ENCODE measurements at places on chromosomes 3 and 15. TPM values are rescaled to one million over a fixed set of nuclear protein-coding genes. Genes with fewer than 3 reads are reported as not detected.

GRCh38 chr3:140296796-140297352 is 361.9 kb downstream of the CLSTN2 start:
- no peaks in the 10 kb centered on the region for H3K4me1 ChIP-seq
- H3K36me3 ChIP-seq = no peaks in the 10 kb centered on the region
- no peak for DNase-seq
- H3K4me3 ChIP-seq = no peak overlapping the region
- H3K27me3 ChIP-seq = no peaks in the 10 kb centered on the region

- H3K27me3 ChIP-seq = no peaks in the 10 kb centered on the region
- H3K4me3 ChIP-seq = no peak overlapping the region
- H3K4me1 ChIP-seq = no peaks in the 10 kb centered on the region
- H3K36me3 ChIP-seq = no peaks in the 10 kb centered on the region
- no peak for DNase-seq
Observed at GRCh38 chr3:71997066-71997653, 212.2 kb upstream of the PROK2 start.

DNA sequence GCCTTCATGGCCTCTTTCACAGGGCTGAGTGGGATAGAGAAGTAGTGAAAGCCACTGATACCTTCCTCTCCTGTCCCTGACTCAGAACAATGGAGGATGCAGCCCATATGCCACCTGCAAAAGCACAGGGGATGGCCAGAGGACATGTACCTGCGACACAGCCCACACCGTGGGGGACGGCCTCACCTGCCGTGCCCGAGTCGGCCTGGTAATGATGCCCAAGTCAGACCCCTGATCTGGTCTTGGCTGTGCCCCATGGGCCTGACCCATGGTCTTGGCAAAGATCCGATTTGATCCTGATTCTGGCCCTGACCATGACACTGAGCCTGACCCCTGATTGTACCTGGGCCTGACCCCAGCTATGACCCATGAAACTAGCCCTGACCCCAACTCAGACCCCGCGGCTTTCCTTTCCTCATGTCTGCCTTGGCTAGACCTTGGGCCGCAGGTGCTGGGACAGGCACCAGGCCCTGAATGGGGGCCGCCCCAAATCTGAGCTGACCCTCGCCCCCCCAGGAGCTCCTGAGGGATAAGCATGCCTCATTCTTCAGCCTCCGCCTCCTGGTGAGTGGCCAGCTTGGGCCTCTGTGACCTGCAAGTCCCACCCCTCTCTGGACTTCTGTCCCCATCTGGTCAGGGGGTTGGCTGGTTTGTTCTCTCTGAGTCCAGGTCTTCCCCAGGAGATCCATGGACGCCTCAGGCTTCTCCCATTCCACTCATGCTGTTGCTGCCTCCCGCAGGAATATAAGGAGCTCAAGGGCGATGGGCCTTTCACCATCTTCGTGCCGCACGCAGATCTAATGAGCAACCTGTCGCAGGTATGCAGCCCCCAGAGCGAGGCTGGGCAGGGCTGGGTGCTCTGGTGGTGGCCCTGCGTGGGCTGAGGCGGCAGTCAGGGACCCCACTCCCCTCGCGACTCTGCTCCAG is 15.6 kb downstream of the NT5DC2 start:
- no peaks in the 10 kb centered on the region for H3K4me1 ChIP-seq
- H3K4me3 ChIP-seq = peak overlapping the region; percentile 58
- H3K27me3 ChIP-seq = no peaks in the 10 kb centered on the region
- H3K36me3 ChIP-seq = no peaks in the 10 kb centered on the region
- DNase-seq = no peak

GRCh38 chr3:121515313-121515712 is 30.5 kb downstream of the POLQ start:
- no peak overlapping the region for H3K4me3 ChIP-seq
- no peaks in the 10 kb centered on the region for H3K4me1 ChIP-seq
- no peaks in the 10 kb centered on the region for H3K36me3 ChIP-seq

The DHFR2 gene
- polyA plus RNA-seq = 2.8 TPM

The HRG gene
- polyA plus RNA-seq = not detected
